Transverse colon (tissue), 4 donors: ENCODE measurements at places on chromosomes 1 and 21.
A peak's percentile ranks its signal among the peaks of the same experiment; 100 is the strongest.

DNA sequence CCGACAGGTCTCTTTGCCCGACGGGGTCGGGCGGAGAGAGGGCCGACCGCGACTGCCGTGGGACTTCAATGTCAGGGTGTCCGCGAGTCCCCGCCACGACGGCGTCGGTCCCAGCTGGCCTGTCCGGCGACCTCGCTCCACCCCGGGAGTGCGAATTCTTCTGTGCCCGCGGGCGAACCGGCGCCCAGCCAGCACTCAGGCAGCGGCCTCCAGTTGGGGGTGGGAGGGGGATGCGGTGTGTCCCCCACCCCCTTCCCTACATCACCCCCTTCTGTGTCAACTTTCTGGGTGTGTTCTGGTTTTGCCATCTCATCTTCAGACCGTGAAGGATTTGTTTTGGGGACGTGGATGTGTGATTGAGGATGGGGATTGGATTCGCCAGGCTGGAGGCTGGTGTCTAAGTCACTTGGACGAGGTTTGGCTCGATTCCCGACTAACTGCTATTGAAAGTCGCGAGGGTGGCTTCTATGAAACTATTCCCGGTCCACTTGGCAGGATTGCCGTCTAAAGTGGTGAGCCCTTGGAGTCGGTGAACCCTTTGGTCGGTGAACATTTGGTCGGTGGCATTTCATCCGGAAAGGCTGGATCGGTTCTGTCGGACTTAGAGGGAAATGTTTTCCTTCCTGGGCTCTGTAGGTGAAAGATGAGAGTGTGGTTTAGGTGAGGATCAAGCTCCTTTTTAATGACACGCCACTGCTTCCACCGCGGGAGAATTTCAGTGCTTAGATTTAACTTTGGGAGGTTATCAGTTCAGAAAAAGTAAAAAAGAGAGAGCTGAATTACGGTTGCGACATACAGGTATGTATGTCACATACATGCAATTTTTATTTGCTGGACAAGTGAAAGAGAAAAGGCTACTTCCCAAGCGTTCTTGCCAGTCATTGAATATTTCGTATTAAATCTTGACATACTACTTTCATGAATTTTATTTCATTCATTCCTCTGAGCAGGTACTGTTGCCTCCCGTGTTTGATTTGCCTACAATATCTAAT, 771 bp downstream of the ABCD3 start:
- H3K27ac ChIP-seq, result peak overlapping the region; percentile 94
- H3K36me3 ChIP-seq, result no peaks in the 10 kb centered on the region
- H3K27me3 ChIP-seq, result no peaks in the 10 kb centered on the region
- DNase-seq, result peak; percentile 50
- H3K4me1 ChIP-seq, result peaks cover 57% of the 10 kb centered on the region

- no peak overlapping the region for H3K27ac ChIP-seq
- H3K27me3 ChIP-seq, result no peaks in the 10 kb centered on the region
- DNase-seq, result no peak
- H3K4me3 ChIP-seq, result no peak overlapping the region
Measured at GRCh38 chr21:21238629-21239400, 240.6 kb downstream of the NCAM2 start.

DNA sequence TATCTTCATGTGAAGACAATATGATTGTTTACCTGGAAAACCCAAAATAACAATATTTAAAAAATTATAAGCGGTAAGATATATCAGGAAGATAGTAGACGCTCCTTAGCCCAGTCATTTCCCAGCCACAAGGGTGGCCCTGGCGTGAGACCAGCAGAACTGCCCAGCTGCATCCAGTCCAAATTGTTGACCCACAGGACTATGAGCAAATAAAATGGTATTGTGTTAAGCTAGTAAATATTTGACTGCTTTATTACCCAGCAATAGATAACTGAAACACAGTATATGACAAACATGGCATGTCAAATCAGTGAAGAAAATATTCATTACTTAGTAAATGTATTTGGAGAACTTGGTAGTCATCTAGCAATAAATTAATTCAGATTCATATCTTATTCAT, 294.3 kb upstream of the SPAG17 start:
- H3K27me3 ChIP-seq, result no peaks in the 10 kb centered on the region
- no peaks in the 10 kb centered on the region for H3K4me1 ChIP-seq
- no peaks in the 10 kb centered on the region for H3K36me3 ChIP-seq

- no peak for DNase-seq
- no peaks in the 10 kb centered on the region for H3K4me1 ChIP-seq
- H3K27me3 ChIP-seq, result no peaks in the 10 kb centered on the region
Measured at GRCh38 chr1:229471175-229471574, 37.0 kb downstream of the NUP133 start.

DNA sequence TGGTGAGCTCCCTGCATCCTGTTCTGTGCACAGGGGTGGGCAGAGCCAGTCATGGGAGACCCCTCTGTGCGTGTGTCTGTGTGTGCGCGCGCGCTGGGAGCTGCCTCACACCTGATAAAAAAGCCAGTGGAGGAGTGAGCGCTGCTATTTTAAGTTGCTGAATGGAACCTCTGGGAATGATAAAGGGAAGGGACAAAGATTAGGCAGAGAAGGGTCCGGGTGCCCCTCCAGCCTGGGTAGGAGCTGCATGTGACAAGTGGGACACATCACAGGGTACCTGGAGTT, 847 bp downstream of the ADORA1 start:
- H3K4me1 ChIP-seq, result peaks cover 7% of the 10 kb centered on the region
- H3K4me3 ChIP-seq, result peak overlapping the region; percentile 18
- H3K27me3 ChIP-seq, result peaks cover 45% of the 10 kb centered on the region
- DNase-seq, result no peak

DNA sequence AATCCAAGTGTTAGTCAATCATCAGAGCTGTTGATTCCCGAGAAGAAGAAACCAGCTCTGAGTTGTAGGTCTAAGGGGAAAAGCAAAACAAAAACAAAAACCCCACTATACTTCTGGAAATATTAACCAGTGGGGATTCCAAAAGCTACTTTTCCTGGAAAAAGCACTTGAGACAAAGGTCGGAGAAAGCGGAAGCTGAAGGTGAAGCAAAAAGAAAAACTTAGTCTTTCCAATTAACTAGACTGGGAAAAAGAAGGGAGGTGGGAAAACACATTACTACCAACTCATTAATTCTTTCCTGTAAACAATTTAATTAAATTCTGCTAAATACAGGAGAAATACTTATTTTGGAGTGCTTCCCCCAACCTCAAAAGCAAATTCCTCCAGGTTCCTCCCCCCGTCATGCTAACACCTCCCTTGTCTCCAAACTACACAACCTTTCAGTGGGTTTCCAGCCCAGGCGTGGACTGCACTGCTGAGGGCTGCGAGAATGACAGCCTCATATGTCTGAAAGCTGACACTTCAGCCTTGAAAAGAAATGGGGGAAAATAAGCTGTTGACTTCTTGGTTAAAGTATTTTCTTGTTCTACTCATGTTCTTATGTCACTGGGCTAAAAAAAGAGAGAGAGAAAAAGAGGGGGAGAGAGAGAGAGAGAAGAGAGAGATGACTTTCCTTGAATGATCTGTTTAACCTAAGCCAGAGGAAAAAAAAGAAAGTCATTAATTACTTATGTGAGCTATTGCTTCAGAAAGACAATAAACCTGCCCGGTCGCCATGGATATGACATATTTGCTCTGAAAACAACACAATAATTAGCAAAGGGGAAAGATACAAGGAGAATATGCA, 5.1 kb downstream of the CASZ1 start:
- H3K27ac ChIP-seq, result peak overlapping the region; percentile 96
- H3K27me3 ChIP-seq, result peaks cover 40% of the 10 kb centered on the region
- H3K4me3 ChIP-seq, result no peak overlapping the region
- no peak for DNase-seq

DNA sequence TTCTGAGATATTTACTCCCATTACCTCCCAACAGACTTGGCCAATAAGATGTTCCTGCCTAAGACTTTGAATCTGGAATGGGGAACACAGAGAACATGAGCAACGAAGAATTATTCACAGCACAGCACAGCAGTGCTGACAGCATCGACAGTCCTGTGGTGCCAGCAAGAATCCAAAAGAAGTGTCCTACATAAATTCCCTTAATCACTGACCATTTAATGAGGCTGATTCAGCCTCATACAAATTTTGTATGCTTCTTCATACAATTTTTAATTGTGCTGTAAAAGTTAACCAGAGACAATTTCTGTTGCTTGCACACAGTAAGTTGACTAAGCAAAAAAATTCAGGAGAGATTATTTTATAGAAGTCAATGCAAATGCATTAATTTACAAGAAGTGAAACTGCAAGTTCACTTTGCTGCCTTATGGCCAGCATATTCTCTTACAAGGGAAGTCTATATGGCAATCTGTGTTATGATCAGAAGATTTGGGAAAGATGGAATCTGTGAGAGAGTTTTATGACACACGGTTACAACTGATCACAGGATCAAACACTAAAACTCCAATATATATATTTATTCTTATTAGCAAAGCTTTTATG, 855.9 kb downstream of the LTN1 start:
- H3K36me3 ChIP-seq, result no peaks in the 10 kb centered on the region
- no peak for DNase-seq
- H3K4me1 ChIP-seq, result no peaks in the 10 kb centered on the region
- no peak overlapping the region for H3K4me3 ChIP-seq

- no peaks in the 10 kb centered on the region for H3K36me3 ChIP-seq
- no peak for DNase-seq
- peak overlapping the region; percentile 71 for H3K4me3 ChIP-seq
- H3K27me3 ChIP-seq, result no peaks in the 10 kb centered on the region
- H3K27ac ChIP-seq, result peak overlapping the region; percentile 98
- peaks cover 20% of the 10 kb centered on the region for H3K4me1 ChIP-seq
Measured at GRCh38 chr1:21174654-21175323, 1.9 kb downstream of the EIF4G3 start.

DNA sequence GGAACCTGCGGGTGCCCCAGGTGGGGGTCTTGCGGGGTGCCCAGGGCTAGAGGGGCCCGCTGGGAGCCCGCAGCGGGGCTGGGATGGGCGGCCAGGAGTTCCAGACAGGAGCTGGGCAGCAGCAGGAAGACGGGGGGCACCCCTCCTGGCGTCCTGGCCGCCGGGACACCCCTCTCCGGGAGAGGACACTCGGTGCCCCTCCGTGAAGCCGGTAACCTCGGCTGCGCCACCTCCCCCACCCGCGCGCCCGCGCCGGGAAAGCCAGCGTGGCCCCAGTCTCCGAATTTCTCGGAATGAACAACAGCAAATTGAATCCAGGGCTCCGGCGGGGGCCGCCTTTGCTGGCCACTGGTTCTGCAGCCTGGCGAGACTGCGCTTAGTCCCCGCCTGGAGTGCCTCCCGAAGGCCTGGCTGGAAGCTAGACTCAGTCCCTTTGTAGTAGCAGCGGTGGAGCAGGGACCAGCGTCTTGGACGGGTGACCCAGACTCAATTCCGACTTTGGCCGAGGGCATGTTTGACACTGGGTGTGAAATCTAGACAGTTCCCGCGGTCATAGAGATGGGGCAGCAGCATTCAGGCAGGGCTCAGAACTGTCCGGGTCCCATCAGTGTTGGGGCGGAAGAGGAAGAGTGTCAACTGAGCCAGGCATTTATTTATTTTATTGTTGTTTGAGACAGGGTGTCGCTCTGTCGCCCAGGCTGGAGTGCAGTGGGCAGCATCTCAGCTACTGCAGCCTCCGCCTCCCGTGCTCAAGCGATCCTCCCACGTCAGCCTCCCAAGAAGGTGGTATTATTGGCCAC, 773 bp downstream of the IFNGR2 start:
- peak overlapping the region; percentile 98 for H3K27ac ChIP-seq
- peak overlapping the region; percentile 85 for H3K4me3 ChIP-seq
- peaks cover 27% of the 10 kb centered on the region for H3K4me1 ChIP-seq
- no peaks in the 10 kb centered on the region for H3K36me3 ChIP-seq

DNA sequence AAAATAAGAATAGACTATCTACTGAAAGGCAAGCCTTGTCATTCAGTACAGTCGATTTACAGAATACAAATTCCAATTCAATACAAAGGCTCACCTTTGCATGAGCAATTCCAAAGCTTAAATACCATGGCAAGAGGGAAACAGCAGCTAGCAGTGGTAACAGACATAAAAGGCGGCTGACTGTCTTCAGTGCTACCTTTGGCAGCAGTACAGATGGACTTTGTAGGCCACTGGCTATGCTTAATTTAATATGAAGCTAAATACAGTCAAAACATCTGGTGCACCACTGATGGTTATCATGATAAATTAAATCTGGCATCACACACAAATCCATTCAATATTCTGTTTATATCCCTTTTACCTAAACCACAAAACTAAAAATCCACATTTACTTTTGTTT, 62.4 kb downstream of the RERE start:
- H3K27ac ChIP-seq, result no peak overlapping the region
- DNase-seq, result peak; percentile 20
- no peaks in the 10 kb centered on the region for H3K27me3 ChIP-seq
- no peaks in the 10 kb centered on the region for H3K4me1 ChIP-seq
- no peaks in the 10 kb centered on the region for H3K36me3 ChIP-seq

DNA sequence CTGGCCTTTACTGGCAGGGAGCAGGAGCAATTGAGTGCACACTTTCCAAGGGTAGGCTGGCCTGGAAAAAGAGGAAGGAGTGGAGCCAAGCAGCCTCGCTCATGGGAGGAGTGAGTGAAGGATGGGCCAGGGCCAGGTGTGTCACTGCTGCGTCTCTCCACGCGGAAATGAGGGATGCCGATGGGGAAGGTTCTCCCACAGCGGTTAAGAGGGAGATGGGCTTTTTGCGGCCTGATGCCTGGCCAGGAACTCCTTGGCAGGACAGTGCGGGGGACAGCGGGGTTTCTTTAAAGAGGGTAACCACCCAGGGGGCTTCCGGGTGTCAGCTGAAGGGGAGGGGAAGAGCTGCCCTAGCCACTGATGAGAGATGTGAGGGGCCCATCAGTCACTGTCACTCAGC, 82.4 kb downstream of the PTPRU start:
- no peak for DNase-seq
- no peaks in the 10 kb centered on the region for H3K27me3 ChIP-seq
- no peaks in the 10 kb centered on the region for H3K4me1 ChIP-seq
- no peak overlapping the region for H3K27ac ChIP-seq

- H3K27ac ChIP-seq, result no peak overlapping the region
- no peaks in the 10 kb centered on the region for H3K27me3 ChIP-seq
- no peaks in the 10 kb centered on the region for H3K4me1 ChIP-seq
- DNase-seq, result no peak
- H3K4me3 ChIP-seq, result no peak overlapping the region
Measured at GRCh38 chr21:20646431-20647165, 351.6 kb upstream of the NCAM2 start.

GRCh38 chr1:169091480-169091941, 15.0 kb upstream of the ATP1B1 start:
- no peak overlapping the region for H3K4me3 ChIP-seq
- peaks cover 7% of the 10 kb centered on the region for H3K4me1 ChIP-seq
- no peak for DNase-seq

DNA sequence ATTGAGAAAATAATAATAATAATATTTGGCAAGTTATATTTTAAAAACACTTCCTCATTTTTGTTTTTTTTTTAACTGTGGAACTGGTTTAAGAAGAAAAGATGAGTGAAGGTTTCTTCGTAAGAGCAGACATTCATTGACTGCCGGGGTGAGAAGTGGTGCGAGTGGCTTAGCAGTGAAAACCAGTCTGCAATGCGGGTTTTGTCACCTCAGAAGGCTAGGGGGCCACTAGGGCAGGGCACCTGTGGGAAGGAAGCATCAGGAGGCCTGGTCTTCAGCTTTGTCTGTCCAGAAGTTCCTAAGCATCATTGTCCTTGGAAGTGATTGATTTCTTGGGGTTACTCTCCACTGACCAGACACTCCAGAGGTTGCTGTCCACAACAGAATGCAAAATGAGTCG, 339.2 kb downstream of the ZNF326 start:
- no peak overlapping the region for H3K4me3 ChIP-seq
- DNase-seq, result no peak
- H3K27me3 ChIP-seq, result no peaks in the 10 kb centered on the region
- no peak overlapping the region for H3K27ac ChIP-seq
- H3K4me1 ChIP-seq, result no peaks in the 10 kb centered on the region

GRCh38 chr1:147897029-147897752, 5.4 kb upstream of the GJA8 start:
- H3K36me3 ChIP-seq, result no peaks in the 10 kb centered on the region
- no peak for DNase-seq
- no peak overlapping the region for H3K27ac ChIP-seq
- no peaks in the 10 kb centered on the region for H3K27me3 ChIP-seq
- H3K4me1 ChIP-seq, result no peaks in the 10 kb centered on the region
